ENCODE measurements at places on chromosomes 16 and 17.

- DNase-seq: no peak
Observed at GRCh38 chr16:64109241-64109640, 1012.6 kb downstream of the CDH11 start.

GRCh38 chr17:69485251-69485661 is 70.8 kb downstream of the MAP2K6 start:
- no peak for DNase-seq

DNA sequence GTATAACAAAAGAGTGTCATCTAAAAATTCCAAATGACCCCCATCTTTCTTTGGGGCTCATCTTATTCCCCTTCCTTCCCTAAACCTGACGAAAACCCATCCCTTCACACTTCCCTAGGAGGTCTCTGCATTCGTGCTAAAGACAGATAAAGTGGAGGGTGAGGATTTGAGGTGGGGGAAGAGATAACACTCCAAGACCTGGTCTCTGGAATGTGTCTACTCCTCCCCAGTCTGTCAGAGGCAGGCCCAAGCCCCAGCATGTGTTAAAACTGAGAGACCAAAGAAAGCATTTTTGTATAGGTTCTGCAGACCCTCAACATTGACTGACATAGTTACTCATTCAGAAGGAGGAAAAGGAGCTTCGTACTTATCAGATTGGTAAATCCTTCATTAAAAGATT is 11.0 kb upstream of the LHX1 start:
- DNase-seq: no peak

GRCh38 chr17:75692976-75693375 is 25.8 kb downstream of the SAP30BP start:
- no peak for DNase-seq

DNA sequence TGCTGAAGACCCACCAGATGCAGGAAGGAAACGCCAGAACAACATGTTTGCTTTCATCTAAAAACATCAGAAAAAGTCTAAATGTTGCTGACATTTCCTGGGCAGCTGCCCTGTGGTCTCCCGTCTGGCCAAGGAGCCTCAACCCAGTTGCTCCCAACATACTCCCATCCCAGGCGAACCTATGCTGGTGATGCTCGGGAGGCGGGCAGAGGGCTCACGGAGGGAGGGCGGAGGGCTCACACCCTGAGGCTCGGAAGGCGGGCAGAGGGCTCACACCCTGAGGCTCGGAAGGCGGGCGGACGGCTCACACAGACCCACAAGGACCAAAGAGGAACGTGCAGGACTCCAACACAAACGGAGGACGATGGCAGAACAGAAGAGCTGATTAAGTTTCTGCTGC is 135.4 kb downstream of the ANKRD11 start:
- DNase-seq: no peak

DNA sequence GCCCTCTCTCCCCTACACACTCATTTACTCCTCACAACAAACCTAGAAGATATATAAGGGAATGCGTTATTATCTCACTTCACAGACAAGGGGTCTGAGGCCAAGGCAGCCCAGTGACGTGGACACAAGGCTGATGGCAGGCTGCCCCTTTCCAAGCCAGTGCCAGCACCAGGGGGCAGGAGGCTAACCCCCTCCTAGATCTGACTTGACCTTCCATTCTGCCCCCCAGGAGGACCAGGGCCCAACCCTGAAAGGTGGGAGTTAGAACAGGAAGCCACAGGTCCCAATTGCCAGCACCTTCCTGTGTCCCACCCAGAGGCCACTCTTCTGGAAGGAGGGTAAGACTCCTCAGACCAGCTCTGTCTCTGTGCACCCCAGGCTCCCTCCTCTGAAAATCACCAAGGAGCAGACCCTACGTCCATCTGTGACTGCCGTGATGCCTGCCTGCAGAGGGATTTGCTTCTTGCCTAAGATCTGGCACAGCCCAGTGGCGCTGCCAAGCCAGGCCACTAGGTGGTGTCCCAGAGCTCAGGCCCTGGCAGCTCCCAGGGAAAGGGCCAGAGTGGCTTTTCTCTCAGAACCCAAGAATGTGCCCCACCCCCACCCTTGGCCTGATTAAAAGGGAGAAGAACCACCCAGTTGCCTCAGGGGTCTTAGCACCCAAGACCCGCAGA is 42.4 kb upstream of the MRPS23 start:
- DNase-seq: peak; percentile 81

- DNase-seq: no peak
Observed at GRCh38 chr17:11991461-11991860, 5.8 kb downstream of the ZNF18 start.

DNA sequence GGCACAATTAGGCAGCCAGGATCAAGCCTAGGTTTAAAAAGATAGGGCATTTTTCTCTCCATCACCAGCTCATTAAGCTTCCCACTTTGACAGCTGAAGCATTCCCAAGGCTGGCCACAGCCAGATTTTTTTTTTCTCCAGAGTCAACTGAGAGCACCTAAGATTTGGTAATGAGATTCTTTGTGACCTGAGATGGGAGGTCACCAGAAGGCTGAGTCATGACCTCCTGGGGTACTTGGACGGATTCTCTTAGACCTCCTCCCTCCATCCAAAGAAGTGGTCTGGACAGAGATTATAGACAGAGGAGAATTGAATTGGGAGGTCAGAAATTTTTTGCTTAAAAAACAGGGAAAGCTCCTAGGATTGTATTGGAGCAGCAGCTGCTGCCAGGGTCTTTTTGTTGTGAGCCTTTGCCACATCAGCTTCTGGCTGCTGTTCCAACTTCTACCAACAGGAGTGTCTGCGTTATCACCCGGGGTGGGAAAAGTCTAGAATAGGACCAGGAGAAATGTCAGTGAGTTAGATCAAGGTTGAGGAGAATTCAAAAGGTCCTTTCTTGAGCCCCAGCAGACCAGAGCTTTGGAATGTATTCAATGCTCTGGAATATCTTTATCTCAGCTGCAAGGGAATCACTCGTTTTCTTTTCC is 221.2 kb upstream of the N4BP1 start:
- DNase-seq: no peak

DNA sequence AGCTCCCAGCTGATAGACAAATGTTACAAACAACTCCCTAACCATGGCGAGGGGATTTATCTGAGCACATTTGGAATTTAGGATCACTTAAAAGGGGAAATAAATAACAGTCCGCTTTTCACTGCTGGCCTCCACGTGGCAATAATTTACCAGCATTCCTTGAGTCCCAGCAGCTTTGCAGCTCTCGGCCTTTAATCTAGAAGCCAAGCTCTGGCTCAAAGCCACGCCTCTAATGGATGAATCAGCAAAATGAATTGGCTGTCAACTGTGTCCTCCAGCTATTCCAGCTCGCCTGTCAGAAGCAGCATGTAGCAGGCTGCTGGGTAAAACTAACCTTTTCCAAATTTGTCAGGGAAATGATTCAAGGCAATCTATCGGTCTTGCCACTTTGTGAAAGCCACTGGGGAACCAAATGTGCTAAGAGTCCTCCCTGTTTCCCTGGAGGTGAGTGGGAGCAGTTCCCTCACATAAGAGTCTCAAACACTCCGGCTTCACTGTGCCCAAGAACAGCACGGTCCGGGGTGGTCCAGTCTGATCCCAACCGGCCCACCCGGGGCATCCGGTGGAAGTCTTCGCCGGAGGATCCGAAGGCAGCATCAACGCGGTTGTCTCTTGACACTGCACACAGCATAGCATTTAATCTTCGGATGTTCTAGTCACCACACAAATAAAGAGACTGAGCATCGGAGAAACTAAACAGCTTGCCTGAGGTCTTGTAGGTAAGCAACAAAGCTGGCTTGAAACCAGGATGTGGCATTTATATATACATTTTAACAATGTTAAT is 143.3 kb downstream of the PARN start:
- DNase-seq: no peak

DNA sequence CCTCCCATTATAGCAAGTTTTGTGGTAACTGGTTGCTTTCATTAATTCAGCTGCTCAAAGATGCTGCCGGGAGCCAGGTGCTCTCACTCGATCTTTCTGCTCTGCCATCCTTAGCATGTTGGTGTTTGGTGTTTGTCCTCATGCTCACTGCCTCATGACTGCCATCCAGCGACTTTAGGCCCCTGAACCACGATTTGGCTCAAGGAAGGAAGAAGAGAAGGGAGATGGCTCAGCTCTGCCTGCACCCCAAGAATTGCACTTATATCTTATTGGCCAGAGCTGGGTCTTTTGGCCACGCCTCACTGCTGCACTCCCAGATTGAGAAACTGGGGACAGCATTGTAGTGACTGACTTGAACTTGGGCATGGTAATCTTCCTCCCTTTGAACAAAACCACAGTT is 52.7 kb downstream of the ARSG start:
- no peak for DNase-seq

DNA sequence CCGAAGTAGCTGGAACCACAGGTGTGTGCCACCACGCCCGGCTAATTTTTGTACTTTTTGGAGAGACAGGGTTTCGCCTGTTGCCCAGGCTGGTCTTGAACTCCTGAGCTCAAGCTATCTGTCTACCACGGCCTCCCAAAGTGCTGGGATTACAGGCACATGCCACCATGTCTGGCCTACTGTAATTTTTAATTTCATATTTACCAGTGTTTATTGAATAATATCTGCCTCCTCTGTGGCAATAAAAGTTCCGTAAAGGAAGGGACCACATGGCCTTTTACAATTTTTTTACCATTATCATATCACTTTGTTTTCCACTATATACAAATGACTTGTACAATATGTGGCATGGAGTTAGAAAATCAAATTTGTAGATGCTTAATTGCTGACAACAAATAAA is 7.8 kb downstream of the USP31 start:
- no peak for DNase-seq

GRCh38 chr17:79204261-79204660 is 129.6 kb downstream of the ENGASE start:
- no peak for DNase-seq

DNA sequence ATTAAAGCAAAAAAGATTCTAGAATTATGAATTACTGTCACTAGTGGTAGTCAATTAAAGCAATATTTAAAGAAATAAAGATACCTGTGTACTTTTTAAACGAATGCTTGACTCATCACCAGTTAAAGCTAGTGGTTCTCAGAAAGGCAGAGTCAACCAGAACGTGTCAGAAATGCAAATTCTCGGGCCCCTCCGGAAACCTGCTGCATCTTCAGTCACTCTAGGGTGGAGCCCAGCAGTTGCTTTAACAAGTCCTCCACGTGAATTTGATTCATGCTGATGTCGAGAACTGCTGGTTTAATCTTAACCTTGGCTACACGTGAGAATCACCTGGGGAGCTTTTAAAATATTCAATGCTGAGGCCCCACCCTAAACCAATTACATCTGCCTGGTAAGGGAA is 169.8 kb upstream of the SDK2 start:
- DNase-seq: no peak

GRCh38 chr17:2172077-2172851 is 117.4 kb downstream of the HIC1 start:
- DNase-seq: no peak

GRCh38 chr17:79812353-79813258 is 15.7 kb upstream of the CBX8 start:
- DNase-seq: no peak

DNA sequence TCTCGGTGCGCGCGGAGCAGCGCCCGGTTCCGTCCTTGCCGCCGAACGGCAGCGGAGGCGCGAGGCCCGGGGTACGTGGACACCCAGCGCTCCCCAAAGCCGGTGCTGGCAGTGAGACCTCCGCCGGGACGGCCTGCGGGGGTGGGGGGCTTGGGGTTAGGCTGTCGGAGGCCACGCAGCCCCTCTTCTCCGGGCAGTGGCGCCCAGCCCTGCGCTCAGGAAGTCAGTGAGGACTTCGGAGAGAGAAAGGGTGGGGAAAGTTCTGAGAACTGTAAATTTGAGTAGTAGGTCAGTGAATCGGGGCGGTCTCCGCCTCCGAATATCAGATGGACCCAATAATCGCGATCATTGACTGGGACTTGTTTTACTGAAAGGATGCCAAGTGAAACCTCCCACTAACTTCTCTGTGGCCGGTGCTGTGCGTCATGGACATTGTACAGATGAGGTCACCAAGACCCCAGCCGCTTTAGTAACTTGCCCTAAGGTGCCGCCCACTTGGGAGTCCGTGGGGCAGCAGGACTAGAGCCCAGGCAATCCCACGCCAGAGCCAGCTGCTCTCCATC is 468 bp downstream of the IL4R start:
- peak; percentile 48 for DNase-seq

GRCh38 chr17:64635647-64636305 is 26.3 kb downstream of the SMURF2 start:
- DNase-seq: no peak

GRCh38 chr17:2011411-2012371 is 13.4 kb downstream of the RTN4RL1 start:
- DNase-seq: no peak

GRCh38 chr17:78474614-78475146 is 96.2 kb downstream of the PGS1 start:
- no peak for DNase-seq

DNA sequence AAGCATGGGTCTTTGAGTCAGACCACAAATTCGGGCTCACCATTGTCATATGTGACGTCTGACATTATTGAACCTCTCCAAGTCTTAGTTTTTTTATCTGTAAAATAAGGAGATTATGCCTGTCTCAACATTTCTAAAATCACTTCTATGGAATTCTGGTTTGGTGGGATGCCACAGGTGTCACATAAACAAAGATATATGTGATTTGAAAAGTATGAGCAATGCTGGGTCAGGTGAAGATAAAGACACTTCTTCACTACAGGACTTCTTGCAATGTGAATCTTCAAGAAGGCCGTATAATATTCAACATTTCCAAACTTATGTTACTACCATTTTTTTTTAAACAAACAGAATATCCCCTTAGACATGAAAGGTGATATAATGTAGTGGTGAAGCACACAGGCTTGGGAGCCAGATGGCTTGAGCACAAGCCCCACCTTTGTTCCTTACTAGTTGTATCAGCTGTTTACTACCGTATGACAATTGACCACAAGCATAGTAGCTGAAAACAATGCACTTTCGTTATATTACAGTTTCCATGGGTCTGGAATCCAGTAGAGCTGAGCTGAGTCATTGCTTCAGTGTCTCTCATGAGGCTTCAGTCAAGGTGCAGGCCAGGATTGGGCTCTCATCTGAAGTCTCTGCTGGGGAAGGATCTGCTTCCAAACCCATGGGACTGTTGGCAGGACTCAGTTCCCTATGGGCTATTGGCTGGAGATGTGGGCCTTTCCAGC is 87.7 kb downstream of the UTP18 start:
- DNase-seq: no peak

DNA sequence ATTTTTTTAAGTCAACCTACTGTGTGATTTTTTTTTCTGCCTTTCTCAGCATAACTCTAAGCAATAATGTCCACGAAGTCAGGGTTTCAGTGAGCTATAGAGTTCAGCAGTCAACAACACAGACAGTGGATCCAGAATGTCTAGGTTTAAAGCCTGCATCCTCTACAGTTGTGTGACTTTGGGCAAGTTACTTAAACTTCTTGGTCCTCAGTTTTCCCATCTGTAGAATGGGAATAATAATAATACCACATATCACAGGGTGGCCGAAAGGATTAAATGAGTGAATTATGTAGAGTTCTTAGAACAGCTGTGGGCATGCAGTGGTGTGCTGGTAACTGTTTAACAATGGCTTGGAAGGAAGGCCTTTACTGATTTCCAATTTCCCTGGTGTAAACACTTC is 38.8 kb upstream of the MEAK7 start:
- DNase-seq: no peak

All from stimulated activated CD4-positive, alpha-beta T cell treated with anti-CD3 and anti-CD28 coated beads, Interleukin-4, amount 100 ng/mL, for 1 hour (primary cell).